KBM-7 (cell line): ENCODE measurements at places on chromosomes 1 and 21.

DNA sequence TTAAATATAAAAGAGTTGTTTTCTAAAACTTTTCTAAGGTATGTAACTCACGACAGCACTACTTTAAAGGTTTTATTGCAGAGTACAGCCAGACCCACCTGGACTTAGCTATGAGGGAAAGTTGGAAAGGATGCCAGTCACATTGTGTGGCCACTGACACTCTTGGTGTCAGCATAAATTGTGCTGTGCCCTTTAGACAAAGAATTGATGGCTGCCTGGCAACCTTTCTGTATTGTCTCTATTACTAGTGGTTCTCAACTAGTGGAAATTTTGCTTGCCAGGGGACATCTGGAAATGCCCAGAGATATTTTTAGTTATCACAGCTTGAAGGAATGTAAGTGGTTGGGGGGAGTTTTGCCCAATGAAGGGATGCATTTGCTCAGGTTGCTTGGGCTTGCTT is 117.5 kb upstream of the APP start:
- DNase-seq, result no peak

DNA sequence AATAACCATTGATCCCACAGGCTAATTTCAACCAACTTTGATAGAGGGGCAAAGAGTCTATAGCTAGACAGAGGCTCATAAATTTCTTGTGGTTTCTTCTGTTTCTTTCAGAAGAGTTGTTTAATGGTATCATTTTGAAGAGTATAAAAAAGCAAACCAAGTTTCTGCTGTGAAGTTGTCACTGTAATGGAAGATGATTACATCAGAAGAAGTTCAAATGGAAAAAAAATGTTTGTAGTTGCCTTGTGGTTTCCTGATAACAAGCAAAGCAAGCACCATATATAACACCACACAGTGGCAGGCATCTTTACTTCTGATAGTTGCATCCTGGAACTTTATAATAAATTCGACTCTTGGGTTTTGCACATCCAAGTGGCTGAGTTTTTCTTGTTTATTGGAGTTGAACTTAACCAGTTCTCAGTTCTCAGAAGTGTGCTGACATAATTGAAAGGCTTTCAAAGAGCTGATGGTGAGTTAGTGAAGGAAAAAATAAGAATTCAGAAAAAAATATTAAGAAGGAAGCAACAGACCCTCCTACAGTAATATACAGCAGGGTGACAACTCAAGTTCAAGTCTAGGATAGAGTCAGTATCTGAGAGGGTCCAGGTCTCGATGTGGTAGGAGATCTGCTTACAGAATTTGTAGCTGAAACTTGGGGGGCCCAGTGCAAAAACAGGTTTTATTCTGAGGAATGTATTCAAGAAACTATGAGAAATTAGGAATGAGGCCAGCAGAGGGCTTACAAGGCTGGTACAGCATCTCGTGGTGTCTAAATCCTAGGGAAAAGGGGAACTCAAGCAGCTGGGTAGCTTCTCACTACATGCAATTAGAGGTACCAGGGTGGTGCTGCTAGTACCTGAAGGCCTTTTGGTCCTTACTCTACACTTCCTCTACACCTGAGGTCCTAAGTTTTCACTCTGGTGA is 123.5 kb downstream of the CRB1 start:
- DNase-seq, result peak; percentile 49

- DNase-seq, result no peak
Observed at GRCh38 chr1:15598436-15598835, 13.6 kb upstream of the AGMAT start.

- DNase-seq, result no peak
Observed at GRCh38 chr1:62111084-62111483, 83.6 kb upstream of the L1TD1 start.

- DNase-seq, result no peak
Observed at GRCh38 chr1:54745274-54745673, 19.0 kb downstream of the PARS2 start.

- DNase-seq, result no peak
Observed at GRCh38 chr1:54381524-54381923, 24.7 kb downstream of the SSBP3 start.

GRCh38 chr1:239630767-239631166 is 244.4 kb downstream of the CHRM3 start:
- DNase-seq, result no peak

GRCh38 chr21:28228636-28228995 is 764.1 kb downstream of the LTN1 start:
- DNase-seq, result no peak

GRCh38 chr21:46312949-46313348 is 10.7 kb downstream of the C21orf58 start:
- DNase-seq, result no peak

GRCh38 chr1:36706416-36706815 is 223.7 kb upstream of the CSF3R start:
- DNase-seq, result no peak

- peak; percentile 85 for DNase-seq
Observed at GRCh38 chr1:206672844-206673758, 11.6 kb upstream of the MAPKAPK2 start.

- no peak for DNase-seq
Observed at GRCh38 chr1:210755991-210756659, 377.8 kb downstream of the KCNH1 start.

DNA sequence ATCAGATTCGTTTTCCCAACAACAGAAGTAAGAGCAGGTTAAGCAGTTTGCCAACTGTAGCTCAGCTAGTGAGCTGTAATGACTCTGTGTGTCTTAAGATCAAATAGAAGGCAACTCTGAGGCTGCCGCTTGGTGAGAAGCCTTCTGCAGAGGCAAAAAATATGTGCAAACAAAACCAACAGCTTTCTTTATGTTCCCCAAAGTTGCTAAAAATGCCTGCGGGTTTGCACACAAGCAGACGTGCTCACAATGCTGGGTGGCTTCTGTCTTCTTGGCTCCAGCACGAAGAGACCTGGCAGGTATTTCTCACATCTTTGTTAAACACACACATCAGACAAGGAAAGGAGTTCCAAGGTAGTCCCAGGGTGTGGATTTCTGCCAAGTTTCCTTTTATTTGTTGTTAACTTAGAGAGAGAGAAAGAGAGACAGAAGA is 158.9 kb upstream of the JUN start:
- DNase-seq, result no peak

- DNase-seq, result no peak
Observed at GRCh38 chr1:215083383-215083961, 935 bp downstream of the KCNK2 start.

DNA sequence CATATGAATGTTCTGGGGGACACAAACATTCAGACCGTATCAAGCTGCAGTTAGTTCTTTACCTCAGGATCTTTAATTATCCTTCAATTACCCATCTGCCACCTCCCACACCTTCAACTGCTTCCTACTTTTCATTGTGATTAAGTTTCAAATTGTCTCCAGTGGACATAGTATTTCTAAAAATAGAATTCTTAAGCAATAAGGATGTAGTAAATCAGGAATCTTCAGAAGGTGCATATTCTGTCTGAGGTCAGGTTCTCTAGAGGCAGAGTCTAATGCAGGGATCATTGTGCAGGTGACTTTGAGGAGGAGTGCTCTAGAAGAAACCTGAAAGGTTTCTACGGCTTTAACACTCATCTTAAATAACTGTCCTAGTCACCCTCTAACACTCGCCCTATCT is 102.6 kb upstream of the PPP2R5A start:
- peak; percentile 26 for DNase-seq

- DNase-seq, result no peak
Observed at GRCh38 chr21:31135531-31136184, 97.4 kb upstream of the KRTAP19-8 start.

DNA sequence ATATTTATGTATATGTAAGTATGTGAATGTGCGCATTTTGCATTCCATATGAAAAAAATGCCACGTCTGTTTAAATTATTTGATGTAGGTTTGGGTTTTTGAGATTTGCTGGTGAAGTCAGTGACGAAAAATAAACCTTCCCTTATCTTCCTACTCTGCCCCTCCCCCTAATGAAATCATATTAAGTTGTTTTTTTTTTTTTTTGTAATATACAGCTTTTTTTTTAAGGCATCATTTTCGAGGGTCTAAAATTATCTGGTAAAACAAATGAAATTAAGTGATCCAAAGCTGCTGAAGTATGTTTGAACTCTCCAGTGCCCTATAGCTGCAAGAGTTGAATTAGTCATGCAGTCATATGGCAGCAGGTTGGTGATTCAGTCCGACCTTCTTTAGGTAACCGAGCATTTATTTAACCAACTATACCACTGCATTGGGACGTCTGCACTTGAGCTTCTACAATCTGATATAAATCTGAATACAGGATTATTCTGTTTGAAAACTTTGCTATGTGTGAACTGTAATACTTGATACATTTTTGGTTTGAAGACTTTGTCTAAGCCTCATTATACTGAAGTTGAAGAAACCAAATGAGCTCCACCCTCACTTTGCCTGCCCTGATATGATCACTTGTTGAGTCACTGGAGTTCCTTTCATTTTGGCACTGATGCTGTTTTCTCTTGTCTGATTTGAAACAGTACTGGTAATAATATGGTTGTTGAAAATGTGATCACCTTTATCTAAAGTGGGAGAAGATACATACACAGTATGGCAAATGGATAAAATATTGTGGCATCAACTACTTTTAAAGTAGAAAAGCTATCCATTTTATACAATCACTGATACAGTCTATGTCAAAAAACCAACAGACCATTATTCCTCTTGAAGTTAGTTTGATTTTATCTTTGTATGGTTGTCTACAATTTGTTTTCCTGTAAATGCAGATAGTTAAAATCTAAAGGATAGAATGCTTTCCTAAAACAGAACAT is 11.7 kb downstream of the PDIK1L start:
- DNase-seq, result no peak

DNA sequence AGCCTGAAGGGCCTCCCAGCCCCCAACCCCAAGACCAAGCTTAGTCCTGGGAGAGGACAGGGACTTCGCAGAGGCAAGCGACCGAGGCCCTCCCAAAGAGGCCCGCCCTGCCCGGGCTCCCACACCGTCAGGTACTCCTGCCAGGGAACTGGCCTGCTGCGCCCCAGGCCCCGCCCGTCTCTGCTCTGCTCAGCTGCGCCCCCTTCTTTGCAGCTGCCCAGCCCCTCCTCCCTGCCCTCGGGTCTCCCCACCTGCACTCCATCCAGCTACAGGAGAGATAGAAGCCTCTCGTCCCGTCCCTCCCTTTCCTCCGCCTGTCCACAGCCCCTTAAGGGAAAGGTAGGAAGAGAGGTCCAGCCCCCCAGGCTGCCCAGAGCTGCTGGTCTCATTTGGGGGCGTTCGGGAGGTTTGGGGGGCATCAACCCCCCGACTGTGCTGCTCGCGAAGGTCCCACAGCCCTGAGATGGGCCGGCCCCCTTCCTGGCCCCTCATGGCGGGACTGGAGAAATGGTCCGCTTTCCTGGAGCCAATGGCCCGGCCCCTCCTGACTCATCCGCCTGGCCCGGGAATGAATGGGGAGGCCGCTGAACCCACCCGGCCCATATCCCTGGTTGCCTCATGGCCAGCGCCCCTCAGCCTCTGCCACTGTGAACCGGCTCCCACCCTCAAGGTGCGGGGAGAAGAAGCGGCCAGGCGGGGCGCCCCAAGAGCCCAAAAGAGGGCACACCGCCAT is 21.9 kb upstream of the ARF1 start:
- DNase-seq, result no peak

DNA sequence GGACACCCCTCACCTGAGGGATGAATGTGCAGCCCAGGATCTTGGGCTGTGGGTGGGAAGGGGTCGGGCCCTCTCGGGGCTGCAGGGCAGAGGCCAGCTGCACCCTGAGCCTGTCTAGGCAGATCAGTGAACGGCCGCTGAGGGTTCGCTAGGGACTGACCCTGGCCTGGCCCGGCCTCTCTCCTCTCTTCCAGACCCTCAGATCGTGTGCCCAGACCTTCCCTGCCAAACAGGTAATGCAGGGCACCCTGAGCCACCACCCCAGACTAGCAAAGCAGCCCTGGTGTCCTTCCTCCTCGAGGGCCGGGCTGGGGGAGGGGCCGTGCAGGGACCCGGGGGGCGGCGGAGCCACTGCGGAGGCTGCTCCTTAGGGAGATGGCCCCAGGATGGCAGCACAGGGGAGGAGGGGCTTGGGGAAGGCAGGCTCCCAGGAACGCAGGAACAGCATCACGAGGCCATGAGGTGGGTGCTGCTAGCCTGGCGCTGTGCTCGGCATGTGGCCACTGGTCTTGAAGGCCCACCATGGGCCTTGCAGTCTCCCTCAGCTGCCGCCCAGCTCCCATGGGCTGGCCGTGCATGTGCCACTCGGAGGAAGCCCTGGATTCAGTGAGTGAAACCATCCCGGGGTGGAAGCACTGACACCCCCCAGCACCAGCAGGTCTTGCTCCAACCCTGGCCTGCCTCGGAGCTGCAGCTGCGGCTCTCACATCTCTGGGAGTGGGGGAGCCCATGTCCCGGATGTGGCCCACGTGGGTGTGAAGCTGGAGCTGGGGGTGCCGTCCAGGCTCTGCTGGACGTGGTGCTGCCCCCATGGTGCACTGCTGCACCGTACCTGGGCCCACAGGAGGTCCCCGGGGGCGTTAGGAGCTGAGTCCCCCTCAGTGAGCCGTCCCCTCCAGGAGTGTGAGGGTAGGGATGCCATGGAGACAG is 28.7 kb downstream of the COL6A2 start:
- DNase-seq, result no peak

GRCh38 chr1:111719674-111720132 is 19.5 kb downstream of the INKA2 start:
- DNase-seq, result no peak

DNA sequence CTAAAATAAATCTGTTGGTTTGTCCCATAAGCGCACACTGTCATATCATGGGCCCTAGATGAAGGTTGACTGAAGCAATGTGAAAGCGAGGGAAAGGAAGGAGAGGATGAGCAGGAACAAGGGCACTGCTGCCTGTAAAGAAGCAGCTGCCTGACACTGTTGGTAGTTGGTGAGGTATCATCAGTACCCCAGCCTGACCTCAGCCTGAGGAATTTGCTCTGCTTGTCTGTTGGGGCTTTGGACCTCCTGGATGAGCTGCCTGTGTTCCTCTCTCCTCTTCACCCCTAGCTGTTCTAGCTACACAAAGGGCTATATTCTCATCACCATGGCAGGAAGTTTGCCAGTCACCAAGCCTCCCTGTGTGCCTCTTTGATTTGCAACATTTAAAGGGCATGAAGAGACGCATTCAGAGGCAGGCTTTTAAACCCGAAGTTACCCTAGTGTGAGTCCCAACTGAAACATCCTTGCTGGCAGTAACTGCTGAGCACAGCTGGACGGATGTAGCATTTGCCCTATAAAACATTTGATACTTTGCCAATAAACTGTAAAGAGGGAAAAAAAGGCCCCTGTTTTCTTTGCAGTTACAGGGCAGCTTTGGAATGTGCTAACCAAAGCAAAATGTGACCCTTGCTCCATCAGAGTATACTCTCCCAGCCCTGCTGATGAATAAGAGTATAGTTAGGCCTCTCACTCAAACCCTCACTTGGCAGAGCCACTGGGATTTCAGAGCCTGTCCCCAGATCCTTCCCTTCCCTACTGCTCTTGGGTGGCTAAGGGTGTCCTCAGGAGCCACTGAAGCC is 22.2 kb upstream of the SPATA6 start:
- no peak for DNase-seq
